HCT116 (cell line): ENCODE measurements at places on chromosomes 6 and 20.

DNA sequence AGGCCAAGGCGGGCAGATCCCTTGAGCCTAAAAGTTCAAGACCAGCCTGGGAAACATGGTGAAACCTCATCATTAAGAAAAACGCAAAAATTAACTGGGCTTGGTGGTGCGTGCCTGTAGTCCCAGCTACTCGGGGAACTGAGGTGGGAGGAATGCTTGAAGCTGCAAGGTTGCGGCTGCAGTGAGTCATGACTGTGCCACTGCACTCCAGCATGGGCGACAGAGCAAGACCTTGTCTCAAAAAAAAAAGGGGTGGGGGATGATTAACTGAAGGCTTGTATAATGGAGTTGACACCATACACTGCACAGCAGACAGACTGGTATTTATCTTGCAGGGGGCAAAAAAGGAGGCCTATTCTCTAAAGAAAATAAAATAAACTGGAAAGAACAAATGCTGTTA is 27.7 kb downstream of the SRPK1 start:
- DNase-seq, result no peak

GRCh38 chr6:7035837-7036249 is 71.9 kb upstream of the RREB1 start:
- DNase-seq, result no peak

- DNase-seq, result no peak
Observed at GRCh38 chr6:54719131-54719530, 127.4 kb upstream of the FAM83B start.

DNA sequence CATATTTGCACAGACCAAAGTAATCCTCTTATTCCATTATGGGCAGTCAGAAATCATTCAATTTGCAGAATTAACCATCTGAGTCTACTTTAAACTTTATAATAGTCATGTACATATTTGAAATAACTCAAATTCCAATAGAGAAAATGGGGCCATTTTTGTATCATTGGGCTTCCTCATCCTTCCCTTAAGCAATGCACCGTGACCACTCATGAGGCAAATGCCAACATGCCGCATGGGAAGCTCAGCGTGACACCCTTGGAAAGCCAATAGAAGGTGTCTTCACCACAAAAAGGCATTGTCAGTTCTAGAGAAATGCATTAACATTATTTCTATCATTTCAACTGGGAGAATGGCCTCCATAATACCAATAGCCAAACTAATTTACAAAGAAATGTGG is 38.5 kb downstream of the SIM1 start:
- DNase-seq, result no peak

DNA sequence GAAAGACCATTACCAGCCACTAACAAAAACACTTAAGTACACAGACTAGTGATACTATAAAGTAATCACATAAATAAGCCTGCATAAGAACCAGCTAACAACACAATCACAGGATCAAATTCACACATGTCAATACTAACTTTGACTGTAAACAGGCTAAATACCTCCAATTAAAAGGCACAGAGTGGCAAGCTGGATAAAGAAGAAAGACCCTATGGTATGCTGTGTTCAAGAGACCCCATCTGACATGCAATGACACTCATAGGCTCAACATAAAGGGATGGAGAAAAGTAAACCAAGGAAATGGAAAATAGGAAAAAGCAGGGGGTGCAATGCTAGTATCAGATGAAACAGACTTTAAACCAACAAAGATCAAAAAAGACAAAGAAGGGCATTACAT is 631.8 kb upstream of the NOX3 start:
- no peak for DNase-seq

DNA sequence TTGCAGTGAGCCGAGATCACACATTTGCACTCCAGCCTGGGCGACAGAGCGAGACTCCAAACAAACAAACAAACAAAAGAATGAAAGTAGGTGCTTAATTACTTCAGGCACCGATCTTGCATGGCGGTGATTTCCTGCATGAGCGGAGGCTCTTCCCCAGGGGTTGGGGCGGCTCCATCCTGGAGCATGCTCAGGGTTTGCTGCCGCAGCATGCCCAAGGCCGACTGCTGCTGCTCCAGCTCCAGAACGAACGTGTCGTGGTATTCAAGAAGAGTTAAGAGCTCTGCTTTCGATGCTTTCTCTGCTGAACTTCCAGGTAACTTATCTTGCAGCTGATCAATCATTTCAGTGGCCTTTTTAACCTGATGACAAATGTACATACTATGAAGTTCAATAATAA is 313.8 kb downstream of the SYNE1 start:
- no peak for DNase-seq

DNA sequence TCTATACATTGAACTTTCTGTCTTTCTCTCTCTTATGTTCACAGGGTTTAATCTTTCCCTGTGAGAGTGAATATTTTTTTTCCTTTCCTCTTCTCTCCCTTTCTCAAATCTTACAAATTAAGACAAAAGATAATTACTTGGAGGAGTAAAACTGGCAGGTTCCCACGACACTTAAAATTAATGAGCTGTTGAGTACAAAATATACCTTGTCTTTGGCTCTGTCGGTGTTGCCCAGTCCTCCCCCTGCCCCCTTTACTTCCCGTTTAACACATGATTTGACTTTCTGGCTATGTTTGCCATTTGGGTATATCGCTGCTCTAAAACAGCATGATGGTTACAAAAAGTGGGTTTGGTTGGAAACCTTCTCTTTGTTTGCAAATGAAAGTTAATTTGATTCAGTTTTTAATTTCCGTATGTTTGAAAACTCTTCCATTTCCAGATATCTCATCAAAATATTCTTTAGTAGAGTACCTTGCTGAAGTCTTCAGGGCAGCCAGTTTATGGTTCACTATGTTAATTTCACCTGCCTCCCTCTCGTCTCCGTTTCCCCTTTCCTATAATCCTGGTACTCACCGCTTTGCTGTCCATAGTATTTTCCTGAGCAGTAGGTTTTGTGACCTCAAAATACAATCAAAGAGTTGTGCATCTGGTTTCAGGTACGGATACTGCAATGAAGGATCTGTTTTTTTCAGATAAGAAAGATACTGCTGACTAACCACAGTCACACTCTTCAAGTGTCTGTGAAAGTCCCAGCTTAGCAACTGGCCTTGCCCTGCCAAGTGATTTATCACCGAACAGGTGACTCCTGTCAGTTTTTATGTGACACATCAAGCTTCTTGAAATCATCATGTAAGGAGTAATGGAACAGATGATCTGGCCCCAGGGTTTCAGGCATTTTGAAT is 181.2 kb downstream of the DTNBP1 start:
- DNase-seq, result no peak

- no peak for DNase-seq
Observed at GRCh38 chr6:2576499-2576898, 174.2 kb downstream of the MYLK4 start.

DNA sequence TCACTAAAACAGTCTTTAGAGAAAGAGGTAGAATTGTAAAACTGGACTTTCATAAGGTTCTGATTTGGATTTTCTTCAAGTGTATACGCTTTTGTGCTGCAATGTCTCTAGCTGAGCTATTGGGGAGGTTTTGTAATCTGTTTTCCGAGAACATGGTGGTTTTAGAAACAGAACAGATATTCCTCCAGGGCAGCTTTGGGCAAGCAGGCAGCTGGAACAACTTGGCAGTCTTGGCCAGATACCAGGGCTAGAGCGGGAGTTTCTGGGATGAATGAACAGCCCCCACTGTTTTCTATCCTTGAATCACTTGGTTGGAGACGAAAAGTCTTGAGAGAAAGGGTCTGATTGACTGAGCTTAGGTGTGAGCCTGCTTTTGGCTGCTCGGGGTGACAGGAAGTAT is 17.1 kb upstream of the ARMC2 start:
- no peak for DNase-seq

DNA sequence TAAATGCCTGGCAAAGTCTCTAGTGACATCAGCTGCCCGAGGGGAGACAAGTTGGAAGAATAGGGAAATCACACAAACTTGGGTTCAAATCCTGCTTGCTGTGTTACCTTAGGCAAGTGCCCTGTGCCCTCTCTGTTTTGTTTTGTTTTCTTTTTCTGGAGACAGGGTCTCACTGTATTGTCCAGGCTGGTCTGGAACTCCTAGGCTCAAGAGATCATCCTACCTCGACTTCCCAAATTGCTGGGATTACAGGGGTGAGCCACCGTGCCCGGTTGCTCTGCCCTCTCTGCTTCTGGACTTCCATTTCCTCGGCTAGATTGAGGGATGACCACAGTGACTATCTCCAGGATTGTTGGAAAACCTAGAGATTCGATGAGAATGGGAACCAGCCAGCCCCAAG is 55.4 kb downstream of the SNAI1 start:
- no peak for DNase-seq

GRCh38 chr6:47094241-47094925 is 52.3 kb upstream of the ADGRF1 start:
- DNase-seq, result no peak

DNA sequence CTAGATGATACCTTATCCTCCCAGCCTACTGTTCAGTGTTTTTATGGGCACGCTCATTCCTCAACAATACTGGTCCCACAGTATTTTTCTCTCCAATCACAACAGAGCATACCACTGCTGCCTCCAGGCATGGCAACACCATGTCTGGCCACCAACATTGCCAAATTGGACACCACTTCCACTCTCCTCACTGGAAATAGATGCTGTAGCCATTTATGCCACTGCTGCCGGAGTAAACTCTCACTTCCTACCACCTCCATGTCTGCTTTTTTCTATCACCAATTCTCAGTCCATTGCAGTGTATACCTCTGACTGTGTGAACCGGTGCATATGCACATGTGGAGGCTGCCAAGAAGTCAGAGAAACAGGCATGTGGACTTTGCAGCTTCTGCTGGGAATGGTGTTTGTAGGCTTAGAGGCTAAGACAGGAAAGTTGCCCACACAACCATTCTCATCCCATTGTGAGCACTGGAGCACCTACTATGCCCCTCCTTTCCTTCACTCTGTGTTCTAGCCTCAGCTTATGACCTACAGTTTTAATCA is 14.4 kb downstream of the PI3 start:
- DNase-seq, result no peak

- peak; percentile 12 for DNase-seq
Observed at GRCh38 chr6:40852779-40853373, 186.1 kb downstream of the UNC5CL start.

- DNase-seq, result no peak
Observed at GRCh38 chr6:12516070-12516469, 200.5 kb upstream of the PHACTR1 start.

- no peak for DNase-seq
Observed at GRCh38 chr6:1709234-1709641, 99.5 kb downstream of the FOXC1 start.

DNA sequence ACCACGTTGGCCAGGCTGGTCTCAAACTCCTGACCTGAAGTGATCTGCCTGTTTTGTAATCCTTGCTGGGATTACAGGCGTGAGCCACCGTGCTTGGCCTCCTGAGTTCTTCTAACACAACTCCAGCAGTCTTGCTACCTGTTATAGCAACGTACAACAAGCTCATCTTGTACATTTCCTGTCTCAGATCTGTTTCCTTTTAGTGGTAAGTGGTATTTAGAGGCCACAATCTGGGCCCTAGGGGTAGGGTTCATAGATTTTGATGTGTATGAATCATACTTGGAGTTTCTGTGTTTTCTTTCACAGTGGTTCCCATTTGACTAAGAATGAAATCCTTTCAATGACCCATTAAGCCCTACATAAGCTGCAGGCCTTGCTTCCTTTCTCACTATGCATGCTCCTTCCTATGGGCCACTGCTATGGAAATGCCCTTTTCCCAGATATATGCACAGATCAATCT is 27.1 kb upstream of the SYNCRIP start:
- DNase-seq, result no peak

GRCh38 chr6:122153557-122153956 is 245.9 kb upstream of the HSF2 start:
- DNase-seq, result no peak

- DNase-seq, result no peak
Observed at GRCh38 chr6:148998704-148999103, 251.9 kb downstream of the UST start.

DNA sequence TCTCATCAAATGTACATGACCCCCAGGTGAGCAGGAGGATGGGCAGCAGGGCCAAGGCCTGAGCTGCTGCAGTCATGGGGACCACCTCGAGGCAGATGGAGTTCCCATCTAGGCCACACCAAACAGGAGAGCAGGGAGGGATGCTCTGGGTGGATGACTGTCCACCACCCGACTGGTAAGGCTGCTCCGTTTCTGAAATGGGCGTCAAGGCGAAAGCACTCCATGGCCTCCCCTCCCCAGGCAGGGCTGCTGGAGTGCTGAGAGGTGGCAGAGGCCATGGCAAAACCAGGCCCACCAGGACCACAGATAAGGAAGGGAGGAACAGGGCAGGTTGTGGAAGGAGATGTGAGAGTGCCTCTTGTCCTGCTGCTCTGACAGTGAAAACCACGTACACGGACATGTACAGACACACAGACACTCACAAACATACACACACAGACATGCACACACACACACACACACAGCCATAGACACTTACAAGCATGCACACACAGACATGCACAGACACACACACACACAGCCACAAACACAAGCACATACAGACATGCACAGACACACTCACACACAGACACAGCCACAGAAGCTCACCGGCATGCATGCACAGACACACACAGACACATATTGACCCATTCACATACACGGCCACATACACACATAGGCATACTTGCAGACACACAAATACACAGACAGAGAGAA is 93.2 kb downstream of the PSMG4 start:
- DNase-seq, result no peak

- no peak for DNase-seq
Observed at GRCh38 chr20:61723529-61724257, 342.0 kb downstream of the TAF4 start.

DNA sequence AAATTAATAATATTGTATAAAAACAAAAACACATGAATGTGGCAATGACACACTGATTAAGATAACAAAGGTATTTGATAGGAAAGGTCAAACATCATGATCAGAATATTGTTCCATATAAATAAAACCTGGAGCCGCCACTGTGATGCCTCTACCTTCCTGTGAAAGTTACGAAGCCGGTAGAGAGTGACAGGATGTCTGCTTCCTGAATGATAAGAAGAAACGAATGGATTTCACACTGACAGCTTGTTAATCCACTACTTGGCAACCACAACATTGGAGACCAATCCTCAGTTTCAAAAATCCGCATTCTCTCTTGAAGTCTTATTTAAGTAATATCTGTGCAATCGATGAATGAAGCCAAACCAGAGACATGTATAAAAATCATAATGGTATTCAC is 315.1 kb downstream of the HDGFL1 start:
- DNase-seq, result no peak

DNA sequence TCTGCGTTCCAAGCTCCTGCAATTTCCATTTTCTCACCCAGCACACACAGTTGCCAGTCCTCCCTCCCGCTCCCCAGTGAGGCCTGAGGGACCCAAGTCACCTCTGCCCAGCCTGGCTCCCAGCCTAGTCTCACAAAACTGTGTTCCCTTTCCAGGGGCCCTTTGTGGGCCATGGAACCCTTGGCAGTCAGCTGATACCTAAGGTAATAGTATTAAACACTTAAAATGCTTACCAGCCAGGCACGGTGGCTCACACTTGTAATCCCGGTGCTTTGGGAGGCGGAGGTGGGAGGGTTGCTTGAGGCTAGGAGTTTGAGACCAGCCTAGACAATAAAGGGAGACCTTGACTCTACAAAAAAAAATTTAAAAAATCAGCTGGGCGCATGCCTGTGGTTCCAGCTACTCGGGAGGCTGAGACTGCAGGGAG is 3.2 kb upstream of the RBM38 start:
- no peak for DNase-seq

- DNase-seq, result no peak
Observed at GRCh38 chr6:36746251-36746650, 48.6 kb downstream of the RAB44 start.

GRCh38 chr6:134733801-134734200 is 216.1 kb downstream of the ALDH8A1 start:
- no peak for DNase-seq
